ENCODE measurements at places on chromosomes 6 and 20.

- no peak for DNase-seq
Measured at GRCh38 chr6:70763754-70764510, 96.2 kb downstream of the SMAP1 start.

- no peak for DNase-seq
Measured at GRCh38 chr6:64266351-64266821, 630.8 kb downstream of the PHF3 start.

- DNase-seq = no peak
Measured at GRCh38 chr6:145813285-145814034, 1.1 kb downstream of the FBXO30 start.

DNA sequence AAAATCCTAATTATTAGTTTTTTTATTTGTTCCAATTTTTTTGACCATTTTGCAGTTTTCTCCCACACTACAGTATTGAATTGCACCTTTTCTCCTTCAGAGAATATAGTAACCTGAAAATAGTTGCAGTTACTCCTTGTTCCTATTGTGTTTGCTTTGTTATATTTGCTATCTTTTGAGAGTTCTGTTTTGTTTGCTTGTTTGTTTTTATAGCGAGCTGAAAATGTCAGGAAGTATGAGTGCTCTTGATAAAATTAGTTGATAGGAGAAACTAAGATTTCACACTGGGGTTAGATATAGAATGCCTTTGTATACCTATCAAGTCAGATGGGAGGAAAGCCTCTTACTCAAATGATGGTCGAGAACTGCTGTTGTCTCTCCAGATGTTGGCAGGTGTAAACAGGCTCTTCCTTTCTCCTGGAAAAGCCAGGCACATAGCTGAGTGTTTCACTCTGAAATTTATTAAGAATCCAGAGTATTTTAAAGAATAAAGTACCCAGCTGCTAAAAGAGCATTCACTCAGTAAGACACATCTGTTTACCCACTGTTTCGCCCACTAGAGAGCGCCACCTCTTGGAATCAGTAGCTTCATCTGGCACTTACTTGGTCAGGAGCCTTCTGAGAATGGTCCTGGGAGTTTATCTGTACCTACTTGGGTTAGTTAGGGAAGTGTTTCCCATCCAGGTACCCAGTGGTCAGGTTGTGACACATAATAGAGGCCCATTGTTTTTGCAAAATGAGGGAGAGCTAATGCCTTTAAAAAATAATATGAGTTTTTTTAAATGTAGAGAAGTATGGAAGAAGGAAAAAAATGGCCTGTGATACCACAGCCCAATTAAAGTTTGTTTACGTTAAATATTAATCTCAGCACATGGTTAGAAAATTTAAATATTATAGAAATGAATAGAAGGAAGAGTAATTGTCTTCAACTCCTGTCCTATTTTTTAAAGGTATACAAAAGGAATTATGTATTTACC, 11.2 kb downstream of the NT5DC1 start:
- DNase-seq = no peak

DNA sequence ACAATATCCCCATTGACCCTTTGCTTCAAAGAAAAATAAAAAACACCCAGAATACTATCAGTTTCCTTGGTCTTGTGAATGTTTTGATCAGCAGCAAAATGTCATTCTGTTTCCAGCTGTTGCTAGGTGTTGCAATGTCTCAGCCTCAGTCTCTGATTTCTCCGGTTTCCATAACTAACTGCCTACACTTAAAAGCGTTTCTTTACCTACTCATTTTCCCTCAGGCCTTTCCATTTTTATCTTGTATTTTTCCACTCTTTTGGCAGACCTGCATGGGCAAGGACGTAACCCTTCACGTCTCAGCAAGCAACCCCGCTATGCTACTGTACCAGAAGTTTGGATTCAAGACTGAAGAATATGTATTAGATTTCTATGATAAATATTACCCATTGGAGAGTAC, 49.4 kb downstream of the KAT14 start:
- DNase-seq = no peak

DNA sequence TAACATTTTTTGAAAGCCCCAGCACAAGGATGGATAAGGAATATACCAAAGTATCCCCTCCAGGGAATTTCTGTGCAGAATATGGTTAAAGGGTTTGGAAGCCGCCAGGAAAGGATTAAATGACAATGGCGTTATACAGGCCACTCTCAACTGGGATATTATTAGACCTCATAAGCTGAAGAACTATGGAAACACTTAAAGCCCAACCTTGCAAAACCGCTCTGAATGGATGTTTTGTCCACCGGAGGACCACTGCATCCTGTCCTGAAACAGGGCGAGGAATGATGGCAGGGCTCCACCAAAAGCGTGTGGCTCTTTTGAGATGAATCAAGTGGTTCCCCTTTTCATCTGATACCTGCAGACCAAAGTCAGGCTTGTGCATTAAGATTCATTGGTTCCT, 32.4 kb downstream of the NFATC2 start:
- no peak for DNase-seq

- DNase-seq = no peak
Measured at GRCh38 chr6:133286765-133287164, 45.6 kb downstream of the EYA4 start.

DNA sequence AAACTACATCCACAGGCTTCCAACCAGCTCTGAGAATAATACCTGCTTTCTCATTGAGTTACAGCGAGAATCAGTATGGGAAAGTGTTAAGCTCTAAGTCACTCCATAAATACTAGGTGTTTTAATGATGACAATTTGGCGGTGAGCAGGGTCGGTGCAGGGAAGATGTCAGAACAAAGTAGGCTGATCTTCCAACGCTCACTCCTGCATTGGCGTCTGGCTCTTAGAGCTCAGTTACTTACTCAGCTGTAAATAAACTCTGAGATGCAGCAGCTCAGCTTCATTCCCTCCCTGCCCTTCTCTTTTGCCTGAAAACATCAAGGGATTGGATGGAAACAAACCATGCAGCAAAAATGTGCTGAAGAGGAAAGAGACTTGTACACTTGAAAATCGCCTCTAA, 102.5 kb upstream of the SPACA1 start:
- DNase-seq = no peak

DNA sequence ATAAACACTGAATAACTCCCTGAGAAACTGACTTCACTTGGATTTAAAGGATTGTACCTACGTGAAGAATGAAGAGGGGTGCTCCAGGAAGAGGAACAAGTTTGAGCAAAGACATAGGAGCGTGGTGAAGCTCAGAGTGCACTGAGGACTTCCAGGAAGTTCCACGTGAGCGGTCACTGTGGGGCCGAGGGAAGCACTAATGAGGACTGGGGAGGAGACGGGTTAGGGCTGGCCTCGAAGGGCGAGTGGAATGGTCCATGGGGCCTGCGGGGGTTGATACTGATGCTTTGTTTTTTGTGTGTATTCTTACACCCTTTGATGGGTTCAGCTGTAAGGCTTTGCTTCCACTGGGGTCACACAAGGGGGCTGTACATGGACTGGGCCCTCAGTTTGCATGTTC, 91.9 kb downstream of the CDH4 start:
- no peak for DNase-seq

DNA sequence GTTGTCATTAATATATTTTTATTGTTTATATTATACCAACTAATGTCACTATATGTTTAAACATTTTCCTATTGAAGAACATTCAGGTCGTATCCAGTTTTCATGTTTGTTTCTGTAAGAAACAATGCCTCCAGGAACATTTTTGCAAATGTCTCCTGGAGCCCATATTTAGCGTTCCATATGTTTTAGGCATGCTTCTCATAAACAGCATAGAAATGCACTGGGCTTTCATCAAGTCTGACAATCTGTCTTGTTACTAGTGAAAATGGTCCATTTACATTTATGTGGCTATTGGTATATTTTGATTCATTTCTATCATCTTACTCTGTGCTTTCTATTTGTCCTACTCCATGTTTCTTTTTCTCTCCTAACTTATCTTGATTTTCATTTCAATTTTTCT, 431.7 kb downstream of the TFAP2A start:
- DNase-seq = no peak
